ENCODE measurements at places on chromosomes 2 and 18.

DNA sequence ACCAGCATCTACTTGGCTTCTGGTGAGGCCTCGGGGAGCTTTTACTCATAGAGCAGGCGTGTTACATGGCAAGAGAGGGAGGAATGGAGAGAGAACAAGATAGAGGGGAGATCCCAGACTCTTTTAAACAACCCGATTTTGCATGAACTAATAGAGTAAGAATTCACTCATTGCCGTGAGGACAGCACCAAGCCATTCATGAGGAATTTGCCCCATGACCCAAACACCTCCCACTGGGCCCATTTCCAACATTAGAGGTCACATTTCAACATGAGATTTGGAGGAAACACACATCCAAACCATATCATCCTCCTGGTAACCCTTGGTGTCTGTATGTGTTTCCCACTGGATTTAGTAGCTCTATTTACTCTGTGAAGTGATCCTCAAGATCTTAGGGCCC lies 249.9 kb upstream of the SP5 start:
- no peak for DNase-seq

GRCh38 chr2:192307530-192307929 lies 112.8 kb upstream of the TMEFF2 start:
- DNase-seq: no peak

GRCh38 chr2:210128961-210129360 lies 42.2 kb downstream of the KANSL1L start:
- no peak for DNase-seq

DNA sequence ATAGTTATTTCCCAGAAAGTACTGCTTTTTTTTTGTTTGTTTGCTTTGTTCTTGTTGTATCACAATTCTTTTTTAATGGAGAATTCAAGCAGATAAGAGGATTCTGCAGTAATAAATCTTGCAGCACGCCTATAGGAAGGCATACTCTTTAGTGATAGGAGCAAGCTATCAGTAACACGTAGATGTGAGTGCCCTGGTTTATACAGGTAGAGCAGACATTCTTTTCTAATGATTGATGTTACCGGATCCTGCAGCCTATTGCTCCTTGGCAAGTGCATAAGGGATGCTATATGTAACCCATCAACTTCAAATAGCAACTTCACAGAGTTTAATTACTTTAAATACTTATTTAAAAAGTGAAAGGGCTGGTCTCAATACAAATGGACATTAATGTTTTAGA lies 834.2 kb upstream of the GCFC2 start:
- DNase-seq: no peak

DNA sequence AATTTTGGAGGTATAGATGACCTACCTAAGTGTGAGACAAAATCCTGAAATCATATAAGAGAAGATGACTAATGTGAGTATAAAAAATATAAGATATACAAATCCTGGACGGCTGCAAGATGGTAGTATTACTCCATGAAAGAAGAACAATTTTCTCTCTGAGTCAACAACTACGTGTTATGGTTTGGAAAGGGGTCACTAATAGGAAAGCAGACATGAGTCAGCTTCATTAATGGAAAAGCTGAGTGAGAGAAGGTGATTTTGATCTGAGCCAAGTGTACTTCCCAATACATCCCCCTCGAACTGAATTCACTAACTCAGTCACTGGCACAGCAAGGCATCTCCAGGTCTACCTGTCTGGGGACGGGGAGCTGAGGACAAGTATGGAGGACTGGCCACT lies 20.1 kb upstream of the SELENOI start:
- DNase-seq: no peak

- no peak for DNase-seq
These were observed 158.2 kb downstream of the SRBD1 start for GRCh38 chr2:45452866-45453265.

GRCh38 chr2:167924556-167924955 lies 322.8 kb downstream of the STK39 start:
- DNase-seq: no peak

DNA sequence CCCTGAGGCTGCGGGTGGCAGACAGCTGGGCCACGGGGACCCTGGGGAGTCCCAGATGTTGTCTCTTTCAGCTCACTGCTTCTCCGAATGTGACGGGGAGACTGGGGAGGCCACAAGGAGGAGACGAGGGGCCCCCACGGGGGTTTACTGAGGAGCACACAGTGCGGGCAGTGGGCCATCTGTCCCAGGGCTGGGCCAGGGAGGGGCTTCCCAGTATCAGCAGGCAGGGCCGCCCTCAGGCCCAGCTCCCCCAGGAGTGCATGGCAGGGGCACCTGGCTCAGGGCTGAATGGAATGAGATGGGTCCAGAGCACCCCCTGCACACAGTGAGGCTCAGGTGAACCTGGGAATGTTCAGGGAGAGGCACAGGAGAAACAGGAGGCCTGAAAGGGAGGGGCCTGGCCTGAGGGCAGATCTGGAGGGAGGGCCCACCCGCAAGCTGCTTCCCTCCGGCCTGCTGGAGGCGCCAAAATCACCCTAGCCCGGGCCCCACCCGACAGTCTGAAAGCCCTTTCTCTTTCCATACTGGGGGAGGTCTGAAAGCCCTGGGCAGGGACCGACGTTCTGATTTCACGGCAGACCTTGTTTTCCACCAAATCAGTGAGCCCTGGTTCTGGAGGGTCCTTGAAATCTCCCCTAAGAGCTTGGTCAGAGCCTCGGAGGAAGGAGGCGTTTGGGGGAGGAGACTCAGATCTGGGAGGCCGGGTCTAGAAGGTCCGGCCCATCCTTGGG lies 35.5 kb upstream of the PTMA start:
- DNase-seq: no peak

- no peak for DNase-seq
These were observed 5.7 kb downstream of the MCFD2 start for GRCh38 chr2:46909771-46910419.

- peak; percentile 49 for DNase-seq
These were observed 34.4 kb upstream of the PDIA6 start for GRCh38 chr2:10847008-10847407.

- no peak for DNase-seq
These were observed 363.6 kb downstream of the RNF144A start for GRCh38 chr2:7280790-7281189.

GRCh38 chr2:8639122-8639635 lies 42.7 kb upstream of the ID2 start:
- no peak for DNase-seq

- DNase-seq: no peak
These were observed 165.7 kb upstream of the FN1 start for GRCh38 chr2:215601526-215601925.

DNA sequence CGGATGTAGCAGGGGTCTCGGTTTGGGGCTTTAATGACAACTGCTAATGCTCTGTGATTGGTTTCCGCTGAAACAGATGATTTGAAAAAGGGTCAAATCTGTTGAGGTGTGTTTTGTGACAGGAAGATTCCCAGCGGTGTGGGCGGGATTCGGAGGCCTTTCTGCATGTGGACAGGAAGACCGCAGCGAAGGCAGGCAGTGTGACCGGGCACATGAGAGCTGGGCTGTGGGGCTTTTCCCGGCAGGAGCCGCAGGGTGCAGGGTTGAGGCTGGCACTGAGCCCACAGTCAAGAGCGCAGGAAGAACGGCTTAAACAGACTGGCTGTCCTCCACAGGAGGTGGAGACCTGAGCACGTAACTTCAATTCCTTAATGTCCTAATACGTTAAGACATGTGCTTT lies 180.0 kb upstream of the TPO start:
- no peak for DNase-seq

DNA sequence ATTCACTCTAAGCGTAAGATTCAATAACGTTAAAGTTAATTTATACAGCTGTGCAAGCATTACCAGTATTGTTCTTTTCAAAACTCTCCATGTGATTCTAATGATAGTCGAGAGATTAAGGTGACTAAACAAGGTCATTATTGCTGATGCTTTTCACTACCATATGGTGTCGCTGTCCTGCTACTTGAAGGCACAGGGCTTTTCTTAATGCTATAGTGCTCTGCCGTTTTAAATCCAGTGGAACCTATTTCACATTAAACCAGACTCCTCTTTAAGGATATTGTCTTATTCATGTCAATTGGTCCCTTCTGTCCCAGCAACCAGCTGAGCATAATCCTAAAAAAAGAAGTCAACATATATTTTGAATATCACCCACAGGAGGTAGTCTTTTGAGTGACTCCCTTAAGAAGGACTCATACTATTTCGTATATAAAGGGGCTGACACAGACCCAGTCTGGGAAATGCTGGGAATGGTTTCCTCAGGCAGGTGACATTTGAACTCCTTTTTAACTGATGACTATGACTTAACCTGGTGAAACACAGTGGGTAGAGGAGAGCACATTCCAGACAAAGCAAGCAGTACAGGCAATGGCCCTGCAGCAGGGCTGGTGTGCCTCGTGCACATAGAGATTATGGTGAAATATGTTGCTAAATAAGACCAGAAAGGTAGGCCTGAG lies 53.9 kb upstream of the CYTIP start:
- DNase-seq: no peak

DNA sequence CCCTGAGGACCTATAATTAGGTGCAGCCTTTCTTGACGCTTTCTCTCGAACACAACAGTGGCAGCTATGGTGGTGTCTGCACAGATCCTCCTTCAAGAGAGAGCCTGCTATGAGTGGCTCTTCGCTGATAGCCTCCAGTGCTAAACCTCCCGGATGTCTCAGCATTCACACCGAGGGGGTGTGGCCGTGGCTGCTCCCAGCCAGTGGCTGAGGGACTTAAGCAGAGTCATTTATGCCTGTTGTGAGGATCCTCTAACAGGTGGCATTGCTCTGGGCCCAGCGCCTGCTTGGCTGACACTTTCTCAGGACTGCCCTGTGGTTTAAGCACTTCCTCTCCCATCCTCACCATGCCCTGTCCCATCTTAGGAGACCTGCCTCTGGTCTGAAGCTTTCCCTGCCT lies 592.0 kb upstream of the LRRTM1 start:
- no peak for DNase-seq

- no peak for DNase-seq
These were observed 38.8 kb downstream of the DYSF start for GRCh38 chr2:71492112-71492511.

GRCh38 chr2:225920621-225921220 lies 521.2 kb downstream of the NYAP2 start:
- DNase-seq: no peak

- DNase-seq: no peak
These were observed 297.5 kb downstream of the PIEZO2 start for GRCh38 chr18:10851824-10852319.

GRCh38 chr18:10072671-10073175 lies 158.9 kb downstream of the VAPA start:
- no peak for DNase-seq

GRCh38 chr2:172597176-172597842 lies 41.4 kb downstream of the PDK1 start:
- DNase-seq: no peak

- DNase-seq: no peak
These were observed 185.9 kb upstream of the LINC00305 start for GRCh38 chr18:64334748-64335147.

DNA sequence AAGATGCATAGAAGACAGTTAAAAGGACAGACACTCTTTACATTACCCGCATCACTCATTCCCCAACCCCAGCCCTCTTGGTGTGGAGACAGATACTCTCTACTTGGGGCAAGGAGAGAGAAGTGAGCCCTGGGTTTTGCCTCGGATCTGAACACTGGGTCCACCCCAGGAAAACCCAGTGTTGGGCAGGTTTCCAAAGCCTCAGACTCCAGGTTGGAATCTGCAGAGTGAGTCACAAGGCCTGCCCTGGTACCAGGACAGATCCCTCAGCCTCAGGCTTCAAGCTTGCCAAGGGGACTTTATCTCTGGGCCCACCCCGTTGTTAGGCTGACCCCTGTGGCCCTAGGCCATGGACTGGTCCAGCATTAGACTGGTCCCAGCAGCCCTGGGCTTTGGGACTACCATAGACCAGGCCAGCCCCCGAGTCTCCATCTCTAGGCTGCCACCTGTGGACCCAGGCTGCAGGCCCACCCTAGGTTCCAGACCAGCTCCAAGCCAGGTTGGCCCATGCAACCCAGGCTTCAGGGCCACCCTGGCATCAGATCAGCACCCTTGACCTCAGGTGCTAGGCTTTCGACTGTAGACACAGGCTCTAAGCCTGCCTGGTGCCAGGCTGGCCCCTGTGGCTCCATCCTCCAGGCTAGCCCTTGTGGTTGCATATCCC lies 112.8 kb downstream of the GULP1 start:
- DNase-seq: no peak

- DNase-seq: no peak
These were observed 10.0 kb upstream of the LAPTM4A start for GRCh38 chr2:20061476-20061875.

- no peak for DNase-seq
These were observed 583 bp downstream of the CERS6 start for GRCh38 chr2:168456521-168457189.

GRCh38 chr2:207143215-207144172 lies 22.3 kb downstream of the KLF7 start:
- peak; percentile 27 for DNase-seq
